Memory B cell (primary cell): ENCODE measurements at places on chromosomes 7 and 10.

DNA sequence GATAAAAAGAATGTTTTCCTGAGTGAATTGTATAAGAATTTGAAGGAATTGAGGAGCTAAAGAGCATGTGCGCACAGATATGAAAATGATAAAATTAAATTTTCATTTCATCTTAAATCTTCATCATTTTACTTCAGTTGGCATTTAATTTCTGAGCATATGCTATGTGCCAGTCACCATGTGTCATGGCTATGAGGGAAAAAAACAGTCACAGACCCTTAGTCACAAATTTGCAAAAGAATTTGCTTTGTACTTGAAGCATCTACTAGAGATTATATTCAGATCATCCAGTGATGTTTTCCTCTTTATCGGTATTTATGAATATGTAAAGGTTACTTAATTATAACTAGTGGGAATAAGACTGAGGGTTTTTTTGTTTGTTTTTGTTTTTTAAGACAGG lies 29.8 kb downstream of the VCL start:
- peaks cover 4% of the 10 kb centered on the region for H3K36me3 ChIP-seq
- no peak for DNase-seq
- no peak overlapping the region for H3K27ac ChIP-seq
- H3K4me1 ChIP-seq, result peaks cover 8% of the 10 kb centered on the region
- H3K27me3 ChIP-seq, result no peaks in the 10 kb centered on the region

DNA sequence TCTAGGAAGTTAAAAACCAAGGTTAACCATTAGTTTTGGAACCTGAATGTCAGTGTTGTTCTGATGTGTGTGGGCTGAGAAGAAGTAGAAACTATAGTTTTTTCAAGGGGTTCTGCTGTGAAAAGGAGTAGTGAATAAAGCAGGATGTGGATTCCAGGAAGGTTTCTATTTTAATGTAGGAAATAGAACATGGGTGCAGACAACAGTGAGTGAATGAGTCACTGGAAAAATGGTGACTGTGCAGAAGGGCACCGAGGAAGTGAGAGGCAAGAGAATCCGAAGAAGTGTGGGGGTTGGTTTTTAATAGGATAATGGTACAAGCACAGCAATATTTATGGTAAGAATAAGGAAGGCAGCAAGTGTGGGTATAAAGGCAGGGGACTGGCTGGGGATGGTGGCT lies 120.4 kb downstream of the ARHGAP21 start:
- no peaks in the 10 kb centered on the region for H3K4me1 ChIP-seq
- peaks cover 17% of the 10 kb centered on the region for H3K36me3 ChIP-seq
- no peak overlapping the region for H3K27ac ChIP-seq
- no peak for DNase-seq

GRCh38 chr7:102974366-102975236 lies 61.8 kb downstream of the LRRC17 start:
- H3K4me1 ChIP-seq, result no peaks in the 10 kb centered on the region
- H3K4me3 ChIP-seq, result no peak overlapping the region
- DNase-seq, result no peak
- H3K27ac ChIP-seq, result no peak overlapping the region

GRCh38 chr10:77506517-77507200 lies 130.9 kb downstream of the KCNMA1 start:
- H3K4me3 ChIP-seq, result no peak overlapping the region
- H3K36me3 ChIP-seq, result no peaks in the 10 kb centered on the region
- H3K4me1 ChIP-seq, result no peaks in the 10 kb centered on the region
- H3K27me3 ChIP-seq, result peaks cover 7% of the 10 kb centered on the region

- H3K4me1 ChIP-seq, result no peaks in the 10 kb centered on the region
- H3K36me3 ChIP-seq, result peaks cover 2% of the 10 kb centered on the region
- no peak for DNase-seq
- no peak overlapping the region for H3K4me3 ChIP-seq
- no peaks in the 10 kb centered on the region for H3K27me3 ChIP-seq
- H3K27ac ChIP-seq, result no peak overlapping the region
These were observed 150.6 kb downstream of the TPST1 start for GRCh38 chr7:66355756-66356155.

DNA sequence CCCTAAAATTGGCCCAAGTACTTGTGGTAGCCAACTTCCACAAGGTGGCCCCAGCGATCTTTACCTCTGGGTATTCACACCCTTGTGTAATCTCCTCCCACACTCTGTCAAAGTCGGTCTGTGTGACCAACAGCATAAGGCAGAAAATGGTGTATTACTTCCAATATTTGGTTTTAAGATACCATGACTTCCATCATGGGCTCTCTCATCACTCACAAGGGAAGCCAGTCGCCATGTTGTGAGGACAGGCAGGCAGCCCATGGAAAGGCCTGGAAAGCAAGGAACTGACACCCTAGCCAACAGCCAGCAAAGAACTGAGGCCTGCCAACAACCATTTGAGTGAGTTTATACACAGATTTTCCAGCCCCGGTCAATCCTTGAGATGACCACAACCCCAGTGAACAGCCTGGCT lies 91.0 kb upstream of the KMT2E start:
- H3K27ac ChIP-seq, result peak overlapping the region; percentile 68
- peaks cover 3% of the 10 kb centered on the region for H3K4me1 ChIP-seq
- H3K27me3 ChIP-seq, result no peaks in the 10 kb centered on the region
- peak; percentile 58 for DNase-seq
- H3K4me3 ChIP-seq, result no peak overlapping the region

DNA sequence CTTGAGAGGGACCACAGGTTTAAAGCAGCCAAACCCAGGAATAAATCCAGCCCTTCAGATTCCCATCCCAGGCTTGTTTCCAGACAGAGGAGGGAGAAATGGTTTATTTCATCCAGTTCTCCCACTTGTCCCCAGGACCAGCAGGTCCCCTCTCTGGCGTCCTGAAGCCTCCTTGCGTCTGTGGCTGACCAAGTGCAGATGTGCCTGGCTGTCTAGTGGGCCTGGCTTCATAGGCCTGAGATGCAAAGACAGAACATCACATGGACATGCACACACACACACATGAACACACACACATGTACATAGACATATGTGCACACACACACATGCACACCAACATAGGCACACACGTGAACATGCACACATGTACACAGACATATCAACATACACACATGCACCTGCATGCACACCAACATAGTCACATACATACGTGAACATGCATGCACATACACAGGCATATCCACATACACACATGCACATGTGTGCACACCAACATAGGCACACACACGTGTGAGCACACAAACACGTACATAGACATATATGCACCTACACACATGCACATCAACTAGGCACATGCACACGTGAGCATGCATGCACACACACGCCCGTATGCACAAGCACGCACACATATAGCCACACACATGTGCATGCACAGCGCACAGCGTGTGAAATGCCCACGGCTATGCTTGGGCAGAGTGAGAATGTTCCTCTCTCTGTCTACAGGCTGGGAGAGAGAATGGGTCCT lies 10.7 kb downstream of the FOXL3 start:
- H3K27ac ChIP-seq, result no peak overlapping the region
- peaks cover 11% of the 10 kb centered on the region for H3K27me3 ChIP-seq
- H3K4me1 ChIP-seq, result peaks cover 2% of the 10 kb centered on the region
- no peaks in the 10 kb centered on the region for H3K36me3 ChIP-seq

DNA sequence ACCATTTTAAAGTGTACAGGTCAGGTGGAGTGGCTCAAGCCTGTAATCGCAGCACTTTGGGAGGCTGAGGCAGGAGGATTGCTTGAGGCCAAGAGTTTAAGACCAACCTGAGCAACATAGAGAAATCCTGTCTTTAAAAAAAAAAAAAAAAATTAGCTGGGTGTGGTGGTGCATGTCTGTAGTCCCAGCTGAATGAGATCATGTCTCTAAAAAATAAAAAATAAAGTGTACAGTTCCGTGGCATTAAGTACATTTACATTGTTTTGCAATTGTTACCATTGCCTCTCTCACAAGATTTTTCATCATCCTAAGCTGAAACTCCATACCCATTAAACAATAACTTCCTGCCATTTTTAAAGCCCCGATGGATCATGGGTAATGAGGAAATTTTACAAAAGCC lies 20.6 kb downstream of the PLCE1 start:
- H3K27me3 ChIP-seq, result peaks cover 2% of the 10 kb centered on the region
- no peak for DNase-seq
- H3K27ac ChIP-seq, result no peak overlapping the region
- H3K36me3 ChIP-seq, result no peaks in the 10 kb centered on the region

GRCh38 chr10:98423691-98424120 lies 8.7 kb upstream of the PYROXD2 start:
- H3K4me3 ChIP-seq, result no peak overlapping the region
- no peaks in the 10 kb centered on the region for H3K27me3 ChIP-seq
- no peaks in the 10 kb centered on the region for H3K4me1 ChIP-seq
- H3K36me3 ChIP-seq, result peaks cover 20% of the 10 kb centered on the region
- no peak overlapping the region for H3K27ac ChIP-seq

- no peaks in the 10 kb centered on the region for H3K27me3 ChIP-seq
- no peak overlapping the region for H3K27ac ChIP-seq
- no peak overlapping the region for H3K4me3 ChIP-seq
- peaks cover 20% of the 10 kb centered on the region for H3K4me1 ChIP-seq
- peak; percentile 50 for DNase-seq
These were observed 35.4 kb downstream of the TRIL start for GRCh38 chr7:28922624-28923331.

- H3K4me3 ChIP-seq, result no peak overlapping the region
- H3K36me3 ChIP-seq, result no peaks in the 10 kb centered on the region
- no peaks in the 10 kb centered on the region for H3K4me1 ChIP-seq
- DNase-seq, result no peak
These were observed 429.1 kb downstream of the KIF20B start for GRCh38 chr10:90130321-90131086.

DNA sequence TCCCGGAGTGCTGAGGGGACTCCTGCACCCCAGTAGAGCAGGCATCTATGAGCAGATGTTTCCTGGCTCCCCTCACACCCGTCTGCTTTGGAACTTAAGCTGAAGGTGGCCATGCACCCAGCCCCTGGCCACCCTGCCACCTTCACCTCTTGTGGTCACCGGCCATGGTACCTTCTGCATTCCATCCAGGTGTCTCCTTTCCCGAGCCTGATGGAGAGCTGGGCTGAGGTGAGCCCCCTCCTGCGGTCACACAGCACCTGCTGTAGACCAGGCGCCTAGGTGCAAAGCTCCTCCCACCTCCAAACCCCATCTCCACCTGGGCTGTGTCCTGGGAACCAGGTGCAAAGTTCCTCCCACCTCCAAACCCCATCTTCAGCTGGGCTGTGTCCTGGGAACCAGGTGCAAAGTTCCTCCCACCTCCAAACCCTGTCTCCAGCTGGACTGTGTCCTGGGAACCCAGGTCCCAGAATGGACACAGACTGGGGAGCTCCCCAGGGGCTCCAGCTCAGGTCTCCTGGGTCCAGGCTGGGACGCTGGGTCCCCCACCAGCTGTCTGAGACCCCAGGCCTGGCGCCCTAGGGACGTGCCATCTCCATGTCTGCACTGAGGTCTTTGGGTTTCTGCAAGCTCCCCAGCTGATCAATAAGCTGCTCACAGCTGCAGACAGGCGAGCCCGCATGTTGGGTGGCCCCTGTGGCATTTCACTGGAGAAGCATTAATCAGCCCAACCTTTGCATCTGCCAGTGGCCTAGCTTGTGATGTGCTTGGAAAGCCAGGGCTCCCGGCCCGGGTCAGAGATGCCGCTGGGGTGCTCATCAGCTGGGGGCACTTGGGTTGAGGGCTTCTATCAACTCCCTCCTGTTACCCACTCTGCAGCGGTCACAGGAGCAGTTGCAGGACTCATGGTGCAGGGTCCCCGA lies 61.2 kb upstream of the INPP5A start:
- no peak overlapping the region for H3K27ac ChIP-seq
- H3K4me1 ChIP-seq, result no peaks in the 10 kb centered on the region
- H3K4me3 ChIP-seq, result no peak overlapping the region
- H3K36me3 ChIP-seq, result peaks cover 1% of the 10 kb centered on the region
- DNase-seq, result no peak

- H3K27ac ChIP-seq, result no peak overlapping the region
- no peaks in the 10 kb centered on the region for H3K4me1 ChIP-seq
- DNase-seq, result no peak
These were observed 91.4 kb downstream of the IPMK start for GRCh38 chr10:58175990-58176900.

DNA sequence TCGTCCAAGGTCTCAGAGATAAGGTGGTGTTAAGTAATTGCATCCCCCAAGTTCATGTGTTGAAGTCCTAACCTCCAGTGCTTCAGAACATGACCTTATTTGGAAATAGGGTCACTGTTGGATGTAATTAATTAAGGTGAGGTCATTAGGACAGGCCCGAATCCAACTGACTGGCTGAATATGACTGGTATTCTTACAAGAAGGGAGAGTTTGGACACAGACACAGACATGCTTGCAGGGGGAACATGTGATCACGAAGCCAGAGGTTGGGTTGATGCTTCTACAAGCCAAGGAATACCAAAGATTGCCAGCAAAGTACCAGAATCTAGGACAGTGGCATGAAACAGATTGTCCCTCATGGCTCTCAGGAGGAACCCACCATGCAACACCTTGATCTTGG lies 173.5 kb upstream of the LYZL2 start:
- no peaks in the 10 kb centered on the region for H3K36me3 ChIP-seq
- no peak overlapping the region for H3K27ac ChIP-seq
- H3K27me3 ChIP-seq, result peaks cover 4% of the 10 kb centered on the region
- H3K4me3 ChIP-seq, result no peak overlapping the region
- no peak for DNase-seq

GRCh38 chr10:100876585-100877460 lies 35.9 kb upstream of the SLF2 start:
- no peaks in the 10 kb centered on the region for H3K36me3 ChIP-seq
- peaks cover 17% of the 10 kb centered on the region for H3K27me3 ChIP-seq
- no peak overlapping the region for H3K4me3 ChIP-seq

DNA sequence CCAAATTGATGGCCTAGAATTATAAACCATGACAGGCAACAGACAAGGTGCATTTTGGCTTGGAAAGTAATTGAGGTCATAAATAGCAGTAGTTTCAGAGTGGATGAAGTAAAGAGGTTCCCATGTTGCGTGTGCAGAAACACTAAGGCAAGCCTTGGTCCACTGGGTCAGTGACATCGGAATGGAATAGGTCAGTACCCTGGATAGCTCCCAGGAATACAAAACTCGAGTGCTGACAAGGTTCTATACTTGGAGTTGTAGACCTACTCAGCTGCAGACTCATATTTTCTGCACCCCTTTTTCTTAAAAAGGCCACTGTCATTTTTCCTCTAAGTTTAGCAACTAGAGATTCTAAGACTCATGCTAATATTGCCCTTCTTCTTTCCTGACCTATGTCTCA lies 132.8 kb downstream of the DYNC1I1 start:
- H3K27ac ChIP-seq, result no peak overlapping the region
- H3K4me1 ChIP-seq, result no peaks in the 10 kb centered on the region
- H3K36me3 ChIP-seq, result no peaks in the 10 kb centered on the region
- DNase-seq, result no peak
- H3K27me3 ChIP-seq, result peaks cover 9% of the 10 kb centered on the region

DNA sequence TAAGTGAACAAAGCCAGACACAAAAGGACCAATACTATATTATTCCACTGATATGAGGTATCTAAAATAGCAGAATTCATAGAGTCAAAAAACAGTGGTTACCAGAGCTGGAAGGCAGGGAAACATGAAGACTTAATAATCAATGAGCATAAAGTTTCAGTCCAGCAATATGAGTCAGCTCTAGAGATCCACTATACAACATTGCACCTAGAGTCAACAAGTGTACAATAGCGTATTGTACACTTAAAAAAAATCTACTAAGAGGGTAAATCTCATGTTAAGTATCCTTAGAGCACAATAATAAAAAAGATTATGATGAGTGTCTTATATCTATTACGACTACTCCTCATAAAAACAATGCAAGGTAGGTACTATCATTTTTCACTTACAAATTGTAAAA lies 36.1 kb downstream of the C10orf90 start:
- no peaks in the 10 kb centered on the region for H3K4me1 ChIP-seq
- no peak overlapping the region for H3K4me3 ChIP-seq
- DNase-seq, result no peak
- no peaks in the 10 kb centered on the region for H3K27me3 ChIP-seq
- H3K27ac ChIP-seq, result no peak overlapping the region
